Activated T-helper 17 cell treated with anti-CD3 and anti-CD28 coated beads, Interleukin-2, amount 50 U/mL, for 72 hours (primary cell): ENCODE measurements at places on chromosomes 12 and 14.

GRCh38 chr12:1544996-1545700 lies 49.2 kb downstream of the FBXL14 start:
- no peak for ATAC-seq

GRCh38 chr12:52945389-52946232 lies 3.3 kb upstream of the KRT18 start:
- no peak for ATAC-seq

GRCh38 chr14:75752086-75752485 lies 91.0 kb downstream of the TTLL5 start:
- ATAC-seq = no peak

GRCh38 chr14:104113631-104114420 lies 24.6 kb upstream of the KIF26A start:
- no peak for ATAC-seq

- ATAC-seq = peak; percentile 89
Observed at GRCh38 chr14:70972107-70972976, 65.1 kb downstream of the PCNX1 start.
